Amniotic stem cell (primary cell): ENCODE measurements at places on chromosomes 6 and 20.

DNA sequence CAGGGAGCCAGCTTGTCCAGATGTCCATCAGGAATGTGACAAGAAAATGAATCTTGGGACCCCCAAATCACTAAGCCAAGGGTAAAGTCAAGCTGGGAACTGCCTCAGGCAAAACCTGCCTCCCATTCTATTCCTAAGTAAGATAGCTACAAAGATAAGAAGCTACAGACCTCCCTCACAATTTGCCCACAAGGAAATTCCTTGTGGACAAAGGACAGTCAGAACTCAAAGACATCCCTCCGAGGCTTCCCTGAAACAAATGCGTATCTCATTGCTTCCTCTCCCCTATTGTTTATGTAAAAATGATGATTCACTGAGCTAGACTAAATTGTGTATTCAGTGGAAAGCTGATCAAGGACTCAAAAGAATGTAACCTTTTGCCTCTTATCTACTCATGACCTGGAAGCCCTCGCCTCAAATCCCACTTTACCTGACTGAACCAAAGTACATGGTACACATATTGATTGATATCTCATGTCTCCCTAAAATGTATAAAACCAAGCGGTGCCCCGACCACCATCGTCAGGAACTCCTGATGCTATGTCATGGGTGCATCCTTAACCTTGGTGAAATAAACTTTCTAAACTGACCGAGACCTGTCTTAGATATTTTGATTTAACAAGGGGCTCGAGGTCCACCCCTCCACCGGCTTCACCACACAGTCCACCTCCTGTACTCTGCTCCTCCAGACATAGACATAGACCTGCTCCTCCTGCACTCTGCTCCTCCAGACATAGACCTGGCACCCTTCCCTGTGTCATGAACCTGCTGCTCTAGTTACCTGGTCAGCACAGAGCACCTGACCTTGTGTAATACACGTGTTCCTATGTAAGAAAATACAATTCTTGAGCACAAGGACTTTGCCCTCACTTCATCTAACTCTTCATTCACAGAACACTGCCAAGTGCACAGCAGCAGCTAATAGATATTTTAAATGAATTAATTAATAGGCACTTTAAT, 81.4 kb downstream of the WDR27 start:
- DNase-seq = no peak

- no peak for DNase-seq
These were observed 613.5 kb downstream of the PTPRT start for GRCh38 chr20:42576167-42576566.

GRCh38 chr6:136593748-136594490, 43.7 kb upstream of the MAP7 start:
- peak; percentile 99 for DNase-seq

GRCh38 chr6:90028995-90029635, 134.8 kb downstream of the GJA10 start:
- no peak for DNase-seq

DNA sequence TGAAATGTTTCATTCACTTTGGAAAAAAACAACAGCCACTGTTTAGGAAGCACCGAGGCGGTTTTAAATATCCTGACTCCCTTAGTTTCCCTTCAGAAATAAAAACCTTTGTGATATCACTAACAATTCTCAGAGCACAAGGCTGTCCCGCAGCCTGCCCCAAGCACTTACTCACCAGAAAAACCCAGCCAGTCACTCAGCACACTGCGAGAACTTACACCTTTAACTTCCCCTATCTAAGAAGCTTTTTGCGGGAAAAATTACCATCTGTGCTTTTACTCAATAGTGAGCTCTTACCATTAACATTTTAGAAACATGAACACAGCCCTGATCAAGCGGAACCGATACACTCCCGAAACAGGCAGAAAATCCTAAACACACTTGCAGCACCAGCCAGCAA, 9.3 kb downstream of the ZBTB46 start:
- no peak for DNase-seq

- no peak for DNase-seq
These were observed 8.7 kb downstream of the CST3 start for GRCh38 chr20:23629017-23629541.

DNA sequence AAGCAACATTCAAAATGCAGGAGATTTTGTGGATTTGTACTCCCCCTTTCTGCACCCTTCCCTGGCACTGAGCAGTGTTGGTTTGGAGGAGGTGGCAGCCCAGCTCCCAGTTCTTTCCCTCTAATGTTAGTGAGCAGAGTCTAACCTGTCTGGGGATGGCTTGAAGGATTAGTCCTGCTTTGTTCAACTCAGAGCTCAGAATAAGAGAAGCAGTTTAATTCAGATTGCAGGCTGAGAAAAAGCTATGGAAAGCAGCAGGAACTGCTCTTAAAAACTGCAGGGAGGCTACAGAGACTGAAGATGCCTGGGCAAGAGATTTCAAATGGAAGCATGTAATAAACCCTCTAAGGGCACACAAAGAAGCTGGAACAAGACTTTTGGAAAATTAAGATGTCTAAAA, 223.4 kb upstream of the GGTLC1 start:
- DNase-seq = no peak

DNA sequence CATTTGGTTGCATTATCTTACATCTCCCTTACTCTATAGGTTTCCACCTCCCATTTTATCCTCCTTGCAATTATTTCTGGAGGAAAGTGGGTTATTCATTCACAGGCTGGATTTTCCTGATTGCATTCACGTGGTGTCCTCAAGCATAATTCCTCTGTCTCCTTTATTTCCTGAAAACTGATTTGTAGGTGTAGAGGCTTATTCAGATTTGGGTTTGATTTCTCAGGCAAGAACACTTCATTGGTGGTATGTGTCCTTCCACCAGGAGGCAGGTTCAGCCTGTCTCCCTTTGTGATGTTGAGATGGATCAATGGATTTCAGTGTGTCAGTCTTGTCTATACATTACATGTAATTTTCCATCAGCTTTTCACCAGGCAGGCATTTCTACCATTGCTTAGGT, 17.3 kb downstream of the DNPH1 start:
- no peak for DNase-seq

- DNase-seq = no peak
These were observed 95.6 kb downstream of the JARID2 start for GRCh38 chr6:15341311-15342001.

DNA sequence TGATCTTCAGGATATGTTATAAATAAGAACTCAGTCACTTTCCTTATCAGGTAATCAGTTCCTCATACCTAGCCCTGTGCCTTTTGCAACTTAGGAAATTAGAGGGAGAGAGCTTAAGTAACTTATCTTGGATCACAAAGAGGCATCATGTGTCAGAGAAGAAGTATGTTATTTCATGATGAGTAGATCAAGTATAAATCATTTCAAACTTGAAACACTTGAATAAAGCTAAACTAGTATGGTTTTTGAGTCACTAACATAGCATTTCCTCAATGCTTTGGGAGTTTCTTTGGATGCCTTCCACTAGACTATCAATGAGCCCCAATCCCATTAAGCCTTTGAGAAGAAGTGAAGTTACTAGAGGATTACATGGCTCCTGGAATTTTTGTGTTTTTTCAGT, 102.6 kb upstream of the TNFAIP3 start:
- peak; percentile 38 for DNase-seq

GRCh38 chr6:66995669-66996068, 1288.6 kb upstream of the EYS start:
- DNase-seq = no peak

GRCh38 chr20:25313593-25313992, 65.7 kb downstream of the PYGB start:
- no peak for DNase-seq

- no peak for DNase-seq
These were observed 274.0 kb downstream of the MAFB start for GRCh38 chr20:40414843-40415615.

- DNase-seq = no peak
These were observed 8.0 kb downstream of the SLC17A3 start for GRCh38 chr6:25866011-25866410.

DNA sequence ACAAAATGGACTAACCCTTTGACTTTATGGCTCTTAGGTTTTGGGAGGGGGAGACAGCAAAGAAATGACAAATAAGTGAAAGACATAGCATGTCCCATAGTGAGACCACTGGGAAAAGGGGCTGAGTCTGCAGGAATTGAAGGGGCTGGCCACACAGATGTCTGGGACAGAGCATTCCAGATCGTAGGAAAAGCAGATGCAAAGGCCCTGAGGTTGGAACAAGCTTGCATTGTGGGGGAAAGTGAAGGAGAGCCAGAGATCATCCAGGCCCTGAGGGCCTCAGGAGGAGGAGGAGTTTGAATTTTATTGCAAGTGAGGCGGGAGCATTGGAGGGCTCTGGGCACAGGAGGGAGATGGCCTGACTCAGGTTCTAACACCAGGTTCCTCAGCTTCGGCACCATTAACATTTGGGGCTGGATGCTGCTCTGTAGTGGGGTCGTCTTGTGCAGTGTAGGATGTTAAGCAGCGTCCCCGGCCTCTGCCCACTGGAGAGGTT, 97.5 kb downstream of the CEBPB start:
- no peak for DNase-seq

DNA sequence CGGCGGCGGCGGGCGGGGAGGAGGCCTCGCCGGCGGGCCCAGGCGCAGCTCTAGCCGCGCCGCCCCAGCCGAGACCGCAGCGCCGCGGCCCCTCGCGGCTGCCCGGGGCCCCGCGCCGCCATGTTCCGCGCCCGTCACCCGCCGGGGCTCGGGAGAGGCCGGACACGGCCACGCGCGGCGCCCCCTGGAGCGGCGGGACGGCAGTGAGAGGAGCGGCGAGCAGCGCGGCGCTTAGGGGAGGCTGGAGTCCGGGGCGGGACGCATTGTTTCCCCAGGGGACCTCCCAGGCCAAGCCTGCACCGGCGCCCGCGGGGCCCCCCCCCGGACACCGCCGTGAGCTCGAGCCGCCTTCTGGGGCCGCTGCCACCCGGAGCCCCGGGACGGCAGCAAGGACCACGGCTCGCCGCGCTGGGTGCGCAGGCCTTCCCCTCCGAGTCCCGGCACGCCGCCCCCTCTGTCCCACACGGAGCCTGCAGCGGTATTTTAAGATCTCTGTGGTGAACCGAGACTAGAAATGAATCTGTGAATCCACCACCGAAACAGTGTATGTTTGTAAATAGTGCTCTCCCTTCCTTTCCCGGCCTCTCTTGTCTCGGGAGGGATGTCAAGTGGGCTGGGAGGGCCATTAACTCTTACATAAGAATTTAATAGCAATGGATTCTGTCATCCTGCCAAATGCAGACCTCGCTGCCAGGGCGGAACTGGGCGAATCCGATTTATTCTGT, 424 bp upstream of the KIF13A start:
- no peak for DNase-seq

DNA sequence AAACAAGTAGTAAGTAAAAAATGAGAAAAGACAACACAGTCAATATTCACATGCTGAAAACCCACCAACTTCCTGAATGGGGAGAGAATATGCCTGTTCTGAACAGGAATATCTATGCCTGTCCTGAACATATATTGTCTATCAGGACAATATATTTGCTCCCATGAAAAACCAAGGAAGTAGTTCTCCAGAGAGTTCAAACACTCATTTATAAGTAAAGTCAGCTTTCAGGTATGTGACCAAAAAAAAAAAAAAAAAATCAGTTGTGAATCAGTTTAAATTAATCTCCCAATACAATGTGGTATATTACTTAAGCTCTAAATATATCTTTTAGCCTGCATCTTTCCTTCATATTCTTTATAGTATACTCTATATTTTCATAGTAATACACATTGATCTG, 119.5 kb downstream of the MYB start:
- DNase-seq = no peak

DNA sequence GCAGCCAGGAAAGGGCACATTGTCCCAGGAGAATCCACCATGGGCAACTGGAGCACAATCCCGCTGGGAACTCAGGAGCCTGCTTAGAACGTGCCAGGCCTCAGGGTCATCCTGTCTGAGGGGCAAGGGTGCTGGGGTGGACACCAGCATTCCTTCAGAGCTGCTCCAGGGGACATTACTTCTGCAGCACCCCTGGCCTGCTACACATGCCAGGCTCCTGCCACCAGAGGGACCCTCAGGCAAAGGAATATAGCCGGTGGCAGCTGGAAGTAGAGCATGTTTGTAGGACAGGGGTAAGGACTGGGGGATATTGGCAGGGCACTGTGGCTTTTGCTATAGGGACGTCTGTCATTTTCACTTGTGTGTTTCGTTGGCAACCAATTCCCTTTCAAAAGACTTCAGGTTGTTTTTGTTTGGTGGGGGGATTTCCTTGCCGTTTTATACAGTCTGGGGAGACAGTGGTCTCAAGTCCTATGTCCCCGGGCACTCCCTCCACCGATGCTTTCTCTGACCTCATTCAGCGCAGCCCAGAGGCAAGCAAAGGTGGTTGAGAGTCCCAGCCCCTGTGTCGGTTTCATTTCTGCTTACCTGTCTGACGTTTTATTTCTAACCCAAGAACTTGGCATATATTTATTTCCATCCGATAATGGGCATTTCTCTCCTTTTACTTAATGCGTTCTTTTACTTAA, 130.8 kb downstream of the JPH2 start:
- DNase-seq = no peak

GRCh38 chr20:53660078-53660909, 66.7 kb upstream of the ZNF217 start:
- DNase-seq = no peak

DNA sequence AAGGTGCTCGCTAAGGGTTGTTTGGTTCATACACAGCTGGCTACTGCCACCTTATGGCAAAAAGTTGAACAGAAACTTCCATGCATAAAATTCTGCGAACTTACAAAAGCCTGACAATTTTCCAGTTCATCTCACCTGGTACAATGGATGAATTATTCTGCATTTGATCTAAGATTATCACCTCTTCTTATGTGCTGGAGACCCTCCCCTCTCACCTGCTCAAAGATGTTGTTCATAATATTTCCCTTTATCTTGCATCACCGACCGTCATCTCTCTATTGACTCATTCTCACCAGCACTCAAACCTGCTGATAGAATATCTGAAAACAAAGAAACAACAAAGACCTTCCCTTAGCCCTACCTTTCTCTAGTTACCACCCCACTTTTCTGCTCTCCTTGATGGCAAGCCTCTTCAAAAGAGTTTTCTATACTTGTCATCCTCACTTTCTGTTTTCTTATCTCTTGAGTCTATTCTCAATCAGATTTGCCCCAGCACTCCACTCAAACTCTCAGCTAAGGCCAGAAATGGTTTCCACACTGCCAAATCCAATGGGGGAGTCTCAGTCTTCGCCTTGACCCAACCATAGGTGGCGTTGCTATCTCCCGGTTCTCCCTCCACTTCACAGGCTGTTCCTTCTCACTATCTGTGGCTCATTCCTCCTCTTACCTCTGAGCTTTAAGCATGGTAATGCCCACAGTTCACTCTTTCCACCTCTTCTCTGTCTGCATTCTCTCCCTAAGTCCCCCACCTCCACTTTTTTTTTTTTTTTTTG, 25.8 kb downstream of the SNRNP48 start:
- peak; percentile 21 for DNase-seq
